ENCODE measurements at places on chromosomes 16 and 17.
A peak's percentile ranks its signal among the peaks of the same experiment; 100 is the strongest.

DNA sequence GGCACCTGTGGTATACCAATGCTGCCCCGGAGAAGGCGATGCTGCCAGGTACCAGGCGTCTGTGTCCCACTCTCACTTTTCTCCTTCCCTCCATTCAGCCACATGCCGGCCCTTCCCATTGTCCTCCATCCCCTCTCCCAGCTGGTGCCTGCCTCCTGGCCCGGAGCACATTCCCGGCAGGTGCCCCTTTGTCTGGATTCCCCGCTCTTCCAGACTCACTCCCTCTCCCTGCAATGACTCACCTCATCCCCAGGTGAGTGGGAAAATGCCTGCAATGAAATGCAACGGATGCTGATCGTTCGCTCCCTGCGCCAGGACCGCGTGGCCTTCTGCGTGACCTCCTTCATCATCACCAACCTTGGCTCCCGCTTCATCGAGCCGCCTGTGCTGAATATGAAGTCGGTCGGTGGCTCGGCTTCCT lies 10.4 kb upstream of the KDM6B start:
- DNase-seq, result no peak

DNA sequence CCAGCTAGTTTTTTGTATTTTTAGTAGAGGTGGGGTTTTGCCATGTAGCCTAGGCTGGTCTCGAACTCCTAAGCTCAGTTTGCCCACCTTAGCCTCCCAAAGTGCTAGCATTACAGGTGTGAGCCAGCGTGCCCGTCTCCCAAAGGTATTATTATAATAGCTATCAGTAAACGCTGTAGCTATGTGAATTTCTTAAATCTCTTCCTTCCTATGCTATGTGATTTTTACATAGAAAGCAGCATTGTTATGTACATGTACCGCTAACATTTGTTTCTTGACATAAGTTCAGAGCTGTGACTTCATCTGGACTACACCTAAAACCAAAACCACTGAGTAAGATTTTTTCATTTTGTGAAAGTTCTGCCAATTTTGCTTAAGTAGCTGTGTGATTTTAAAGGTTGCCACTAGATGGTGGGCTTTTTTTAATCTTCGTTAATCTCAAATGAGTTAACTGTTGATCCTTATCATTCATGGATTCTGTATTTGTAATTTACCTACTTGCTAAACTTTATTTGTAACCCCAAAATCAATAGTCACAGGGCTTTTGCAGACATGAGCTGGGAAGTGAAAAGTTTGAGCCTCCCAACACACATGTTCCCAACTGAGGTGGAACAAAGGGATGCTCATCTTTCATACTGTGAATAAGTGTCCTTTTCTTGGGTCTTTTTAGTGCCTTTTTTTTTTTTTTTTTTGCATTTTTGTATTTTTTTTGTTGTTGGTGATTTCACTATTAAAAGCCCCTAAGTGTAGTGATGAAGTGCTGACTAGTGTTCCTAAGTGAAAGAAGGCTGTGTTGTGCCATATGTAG lies 21.9 kb downstream of the PRKAR1A start:
- DNase-seq, result no peak

GRCh38 chr17:28279411-28279810 lies 39.6 kb upstream of the TMEM97 start:
- no peak for DNase-seq

DNA sequence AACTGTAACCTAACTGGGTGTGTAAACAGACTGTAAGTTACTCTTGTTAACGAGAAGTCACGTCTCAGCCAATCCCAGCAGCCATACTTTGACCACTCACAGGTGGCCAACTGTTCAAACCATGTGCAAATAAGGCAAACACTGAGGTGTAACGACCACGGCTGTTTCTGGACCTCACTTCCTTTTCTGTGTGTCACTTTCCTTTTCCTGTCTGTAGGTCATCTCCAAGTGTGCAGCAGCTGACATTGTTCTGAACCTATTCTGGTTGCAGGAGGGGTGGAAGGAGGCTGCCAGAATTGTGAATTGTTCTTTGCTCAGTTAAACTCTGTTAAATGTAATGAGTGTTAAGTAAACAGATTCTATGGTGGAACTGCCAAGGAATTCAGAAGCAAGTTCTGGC lies 627.4 kb downstream of the KCNJ2 start:
- DNase-seq, result no peak

DNA sequence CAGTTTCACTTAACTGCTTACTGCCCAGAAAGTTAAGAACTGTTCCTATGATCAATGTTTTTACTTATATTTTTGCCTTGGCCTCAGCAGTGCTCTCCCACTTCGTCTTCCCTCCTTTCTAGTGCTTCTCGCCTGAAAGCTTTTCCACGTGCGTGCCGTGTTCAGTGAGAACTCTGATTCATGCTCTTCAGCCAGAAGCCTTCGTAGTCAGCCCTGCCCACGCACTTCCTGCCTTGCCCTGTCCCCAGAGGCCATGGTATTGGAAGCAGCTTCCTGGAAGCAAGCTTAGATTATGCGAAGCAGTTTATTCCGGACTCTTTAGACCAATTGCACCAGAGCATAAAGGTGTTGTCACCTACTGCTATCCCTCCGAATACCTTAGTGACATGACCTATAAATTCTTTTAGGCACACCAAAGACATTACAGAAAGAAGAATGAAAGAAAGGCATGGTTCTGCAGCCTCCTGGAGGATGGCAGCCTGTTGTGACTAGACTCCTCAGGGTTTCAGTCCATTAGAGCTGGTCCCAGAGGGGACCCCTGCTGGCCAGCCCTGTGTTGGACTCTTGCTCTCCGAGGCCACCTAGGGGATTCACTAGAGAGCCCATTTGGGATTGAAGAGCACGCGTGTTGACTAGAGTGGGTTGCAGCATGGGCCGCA lies 105.2 kb downstream of the RPTOR start:
- peak; percentile 45 for DNase-seq

DNA sequence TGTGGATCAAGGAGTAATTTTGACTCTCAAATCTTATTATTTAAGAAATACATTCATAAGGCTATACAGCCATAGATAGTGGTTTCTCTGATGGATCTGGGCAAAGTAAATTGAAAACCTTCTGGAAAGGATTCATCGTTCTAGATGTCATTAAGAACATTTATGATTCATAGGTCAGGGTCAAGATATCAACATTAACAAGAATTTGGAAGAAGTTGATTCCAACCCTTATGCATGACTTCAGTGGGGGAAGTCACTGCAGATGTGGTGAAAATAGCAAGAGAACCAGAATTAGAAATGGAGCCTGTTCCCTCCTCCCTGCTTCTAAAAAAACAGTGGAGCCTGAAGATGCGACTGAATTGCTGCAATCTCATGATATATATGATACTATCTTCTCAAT lies 36.6 kb upstream of the HNF1B start:
- DNase-seq, result no peak

DNA sequence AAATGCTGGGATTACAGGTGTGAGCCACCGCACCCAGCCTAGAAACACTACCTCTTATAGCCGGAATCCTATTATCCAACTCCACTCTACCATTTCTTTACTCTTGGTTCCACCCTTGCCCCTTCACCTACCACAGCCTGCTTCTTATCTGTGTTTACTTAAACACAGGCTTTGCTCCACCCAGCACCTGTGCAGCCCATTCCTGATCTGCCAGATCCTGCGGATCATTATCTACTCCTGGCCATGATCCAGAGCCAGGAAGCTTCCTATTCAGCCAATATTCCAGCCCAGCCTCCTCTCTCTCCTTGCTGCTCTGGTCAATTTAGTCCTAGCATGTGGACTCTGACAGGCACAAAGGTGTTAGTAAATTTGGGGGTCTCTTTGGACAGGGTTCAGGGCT lies 98.8 kb upstream of the MED13 start:
- DNase-seq, result no peak

- DNase-seq, result no peak
Measured at GRCh38 chr16:52450916-52451315, 96.0 kb downstream of the TOX3 start.

DNA sequence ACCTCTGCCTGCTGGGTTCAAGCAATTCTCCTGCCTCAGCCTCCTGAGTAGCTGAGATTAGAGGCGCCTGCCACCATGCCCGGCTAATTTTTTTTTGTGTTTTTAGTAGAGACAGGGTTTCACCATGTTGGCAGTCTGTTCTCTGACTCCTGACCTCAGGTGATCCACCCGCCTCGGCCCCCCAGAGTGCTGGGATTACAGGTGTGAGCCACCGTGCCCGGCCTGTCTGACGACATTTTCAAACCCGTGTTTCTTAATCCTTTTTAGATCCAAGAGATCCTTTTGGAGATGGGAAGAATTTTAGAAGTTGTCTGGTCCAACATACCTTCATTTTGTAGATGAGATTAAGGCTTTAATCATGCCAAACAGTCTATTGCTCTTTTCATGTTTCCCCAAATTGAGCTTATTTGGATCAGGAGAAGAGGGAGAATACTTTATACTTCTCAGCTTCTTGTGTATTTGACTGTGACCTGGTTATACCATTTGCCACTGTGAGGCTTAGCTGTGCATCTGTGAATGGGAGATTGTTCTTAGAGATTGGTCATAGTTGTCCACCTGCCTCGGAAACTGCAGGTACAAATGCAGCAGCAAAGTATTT lies 25.8 kb downstream of the USP10 start:
- DNase-seq, result no peak

DNA sequence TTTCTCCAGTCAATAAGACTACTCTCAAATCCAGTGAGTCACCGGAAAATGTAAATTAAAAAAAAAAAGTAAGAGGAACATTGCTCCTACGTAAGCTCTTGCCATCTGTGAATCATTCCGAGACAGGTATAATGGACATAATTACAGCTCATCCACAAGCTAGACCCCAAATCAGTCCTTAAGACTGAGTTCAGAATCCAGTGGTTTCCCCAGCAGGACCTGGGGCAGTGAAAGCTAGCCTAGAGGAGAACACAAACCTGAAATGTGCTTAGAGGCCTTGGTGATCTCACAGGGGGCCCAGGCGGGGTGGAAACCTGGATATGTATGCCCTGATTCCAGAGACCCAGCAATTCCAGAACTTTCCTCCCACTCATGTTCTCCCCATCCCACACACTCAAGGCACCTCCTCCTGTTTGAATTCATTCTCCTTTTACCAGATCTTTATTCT lies 132.0 kb downstream of the COPRS start:
- no peak for DNase-seq

- DNase-seq, result no peak
Measured at GRCh38 chr17:8173871-8174322, 2.3 kb downstream of the TMEM107 start.

DNA sequence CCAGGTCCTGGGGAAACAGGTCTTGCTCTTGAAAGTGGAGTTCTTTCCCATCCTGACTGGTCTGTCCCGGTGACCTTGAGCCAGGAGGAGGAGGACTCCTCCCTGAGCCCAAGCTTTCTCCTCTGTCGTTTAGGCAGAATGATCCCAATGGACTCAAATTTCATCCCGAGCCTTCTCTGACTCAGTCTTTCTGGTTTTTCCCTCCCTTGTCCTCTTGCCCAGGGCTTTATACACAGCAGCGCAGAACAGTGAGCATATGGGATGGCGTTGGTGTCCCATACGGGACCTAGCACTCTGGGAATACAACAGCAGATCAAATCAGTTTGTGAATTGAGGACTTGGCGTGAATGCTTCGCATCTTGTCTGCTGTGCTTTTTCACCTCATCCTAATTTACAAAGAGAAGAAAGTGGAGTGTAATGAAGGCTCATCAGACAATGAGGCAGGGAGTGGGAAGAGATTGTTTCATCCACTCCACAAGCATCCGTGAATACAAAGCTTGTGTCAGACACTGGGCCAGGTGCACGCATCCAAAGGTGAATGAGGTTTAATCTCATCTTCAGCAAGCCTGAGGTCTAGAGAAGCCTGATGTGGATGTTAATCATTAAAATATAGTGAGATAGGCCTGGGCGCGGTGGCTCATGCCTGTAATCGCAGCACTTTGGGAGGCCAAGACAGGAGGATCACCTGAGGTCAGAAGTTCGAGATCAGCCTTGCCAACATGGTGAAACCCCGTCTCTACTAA lies 1.1 kb upstream of the XYLT1 start:
- no peak for DNase-seq

DNA sequence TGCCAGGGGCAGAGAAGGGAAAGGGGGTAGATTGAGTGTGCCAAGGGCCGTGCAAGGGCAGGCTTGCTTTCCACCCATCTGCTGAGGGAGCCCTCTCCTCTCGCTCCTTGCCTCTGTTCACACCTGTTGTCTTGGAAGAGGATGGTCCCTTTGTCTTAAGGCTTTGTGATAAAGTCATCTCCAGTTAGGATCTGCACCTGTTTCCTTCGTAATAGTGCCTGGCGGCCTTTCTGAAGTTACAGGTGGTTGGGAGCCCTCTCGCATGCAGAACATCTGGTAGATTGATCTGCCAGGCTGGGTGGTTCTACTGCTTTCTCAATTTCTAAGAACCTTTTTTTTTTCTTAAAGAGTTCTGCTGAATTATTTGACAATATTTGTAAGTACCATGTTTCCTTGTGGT lies 16.3 kb downstream of the UBFD1 start:
- no peak for DNase-seq

GRCh38 chr17:44170499-44171201 lies at the start of gene ASB16:
ASB16 (plus strand) TSS chr17:44170704; CDS start chr17:44170790, 86 bp downstream.
- DNase-seq, result no peak

GRCh38 chr16:30778549-30779244 lies 8.3 kb downstream of the ZNF629 start:
- DNase-seq, result no peak

GRCh38 chr16:13100970-13101369 lies 199.6 kb downstream of the SHISA9 start:
- DNase-seq, result no peak

DNA sequence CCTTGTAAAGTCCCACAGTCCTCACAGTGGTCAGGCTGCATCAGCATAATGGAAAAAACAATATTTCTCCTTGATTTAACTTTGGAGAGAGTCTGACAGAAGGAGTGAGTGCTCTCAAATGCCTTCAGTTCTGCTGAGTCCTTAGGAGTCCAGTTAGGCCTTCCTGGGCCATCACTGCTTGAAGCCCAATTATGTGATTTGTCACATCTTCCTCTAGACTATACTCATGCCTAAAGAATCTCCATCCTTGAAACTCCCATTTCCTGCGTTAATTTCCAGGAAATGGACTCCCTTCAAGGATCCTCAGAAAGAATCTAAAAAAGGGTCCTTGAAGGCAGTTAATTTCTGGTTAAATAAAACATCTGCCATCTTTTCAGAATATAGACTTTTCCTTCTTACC lies 52.8 kb downstream of the SLFN5 start:
- no peak for DNase-seq

GRCh38 chr16:75010427-75010826 lies 11.6 kb downstream of the ZNRF1 start:
- no peak for DNase-seq
